Caco-2 (cell line): ENCODE measurements at places on chromosomes 5 and 9. TPM values are rescaled to one million over a fixed set of nuclear protein-coding genes. Genes with fewer than 3 reads are reported as not detected.

Gene SOHLH1
- 42.6 and 44.9 TPM in 2 replicates for total RNA-seq

Gene TRIM32
- 20.3 and 22.3 TPM in 2 replicates for total RNA-seq

Gene SNX24
- 36.7 and 38.4 TPM in 2 replicates for total RNA-seq

Gene PCDHA1
- total RNA-seq = 0.07 TPM in 1 of 2 replicates, not detected in the other

Gene ELOVL7
- total RNA-seq = 16.4 and 19.1 TPM in 2 replicates

Gene ANKRD55
- total RNA-seq = 0.27 and 0.63 TPM in 2 replicates

Gene OBP2B
- not detected in 2 replicates for total RNA-seq

Gene F2RL1
- total RNA-seq = 50.0 and 51.8 TPM in 2 replicates

Gene DAB2IP
- 18.0 and 26.0 TPM in 2 replicates for total RNA-seq

Gene GLDC
- 276 and 320 TPM in 2 replicates for total RNA-seq

Gene PCDHB5
- not detected in 2 replicates for total RNA-seq

Gene PRLR
- 1.6 and 2.3 TPM in 2 replicates for total RNA-seq

Gene CCL21
- not detected in 2 replicates for total RNA-seq

Gene SLC6A7
- not detected in 2 replicates for total RNA-seq

Gene LCP2
- not detected in 2 replicates for total RNA-seq
